Activated CD8-positive, alpha-beta memory T cell treated with anti-CD3 and anti-CD28 coated beads for 1 hour (primary cell): ENCODE measurements at places on chromosomes 4 and X.

GRCh38 chrX:56744996-56745395, 16.0 kb downstream of the NBDY start:
- no peak for DNase-seq

GRCh38 chr4:48403779-48404178, 62.5 kb downstream of the SLAIN2 start:
- DNase-seq: no peak

GRCh38 chrX:16347968-16348670, 180.8 kb downstream of the MAGEB17 start:
- DNase-seq: no peak

GRCh38 chr4:26108054-26108453, 194.0 kb downstream of the SMIM20 start:
- DNase-seq: no peak

DNA sequence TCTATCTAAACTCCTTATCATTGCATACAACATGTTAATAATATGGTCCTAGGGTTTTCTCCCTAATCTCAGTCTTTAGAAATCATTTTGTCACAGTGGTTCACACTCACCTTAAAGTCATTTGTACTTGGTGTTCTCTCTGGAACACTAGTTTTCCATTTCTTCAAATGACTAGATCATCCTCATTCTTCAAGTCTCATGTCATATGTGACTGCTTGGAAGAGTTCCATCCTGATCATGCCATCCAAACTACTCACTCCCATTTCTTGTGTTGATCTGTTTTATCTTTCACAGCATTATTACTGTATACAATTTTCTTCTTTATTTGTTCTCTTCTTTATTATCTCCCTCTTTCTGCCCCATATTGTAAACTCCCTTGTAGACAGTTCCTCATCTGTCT, 66.5 kb downstream of the HTR2C start:
- DNase-seq: no peak

DNA sequence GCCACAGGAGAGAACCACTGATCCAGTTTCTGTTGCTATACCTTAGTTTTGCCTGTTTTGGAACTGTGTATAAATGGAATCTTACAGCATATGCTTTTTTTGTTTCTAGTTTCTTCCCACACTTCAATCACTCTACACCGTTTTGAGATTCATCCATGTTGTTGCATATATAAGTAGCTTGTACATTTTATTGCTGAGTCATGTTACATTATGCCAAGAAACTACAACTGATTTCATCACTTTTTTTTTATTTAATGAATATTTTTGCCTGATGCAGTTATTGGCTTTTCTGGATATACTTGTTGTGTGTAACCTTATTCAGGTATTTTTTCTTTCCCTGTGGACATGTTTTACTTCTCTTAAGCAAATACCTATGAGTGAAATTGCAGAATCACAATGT, 1135.9 kb downstream of the RAPGEF2 start:
- no peak for DNase-seq

GRCh38 chr4:74159143-74159709, 1.3 kb downstream of the MTHFD2L start:
- no peak for DNase-seq

GRCh38 chrX:152202886-152203285, 64.5 kb upstream of the MAGEA10 start:
- DNase-seq: no peak

DNA sequence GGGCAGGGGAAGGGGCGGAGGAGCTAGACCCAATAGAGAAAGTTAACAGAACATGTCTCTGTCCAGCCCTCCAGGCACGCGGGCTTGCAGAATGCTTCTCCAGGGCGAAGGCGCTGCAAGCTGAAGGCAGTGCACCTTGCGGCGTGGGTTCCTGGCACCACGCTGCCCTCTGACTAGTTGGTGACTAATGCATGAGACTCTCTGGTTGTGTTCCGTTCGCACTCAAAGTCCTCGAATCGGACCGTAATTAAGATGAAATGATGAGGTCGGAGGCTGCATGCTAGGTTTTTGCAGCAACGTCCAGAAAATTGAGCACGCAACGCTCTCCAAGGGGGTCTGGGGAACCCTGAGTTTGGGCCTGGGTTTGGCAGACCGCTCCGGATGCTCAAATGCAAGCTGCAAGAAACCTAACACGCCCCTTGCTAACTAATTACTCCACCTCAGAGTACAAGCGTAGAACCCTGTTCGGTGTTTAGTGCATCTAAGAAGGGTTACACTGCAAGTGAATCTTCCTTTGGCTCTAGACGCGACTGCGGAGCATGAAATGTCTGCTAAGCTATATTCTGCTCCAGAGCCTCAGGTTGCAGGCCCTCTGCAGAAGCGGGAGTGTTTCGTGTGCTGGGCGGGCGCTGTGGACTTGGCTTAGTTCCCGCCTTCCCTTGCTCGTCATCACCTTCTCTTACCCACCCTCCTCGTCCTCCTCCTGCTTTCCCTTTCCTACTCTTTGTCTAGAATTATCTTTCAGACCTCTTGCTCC, 57.1 kb upstream of the NKAP start:
- no peak for DNase-seq

DNA sequence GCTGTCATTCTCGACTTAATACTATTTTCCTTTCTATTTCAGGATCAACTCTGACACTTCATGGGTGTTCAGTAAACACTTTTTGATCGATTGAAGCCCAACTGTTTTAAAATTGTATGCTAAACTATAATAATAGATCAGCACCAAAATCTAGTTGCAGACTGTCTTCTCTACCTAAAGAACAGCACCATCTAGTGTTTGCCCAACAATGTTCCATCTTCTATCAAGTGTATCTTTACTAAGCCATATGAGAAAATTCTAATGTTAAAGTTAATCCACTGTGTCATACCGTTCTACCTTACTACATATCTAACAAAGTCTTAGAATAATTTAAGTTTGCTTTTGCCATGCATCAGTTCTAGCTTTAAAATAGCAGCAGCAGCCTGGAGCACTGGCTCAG, 113.0 kb upstream of the PRDX4 start:
- no peak for DNase-seq

GRCh38 chr4:108846568-108846967, 83.7 kb upstream of the ETNPPL start:
- no peak for DNase-seq

DNA sequence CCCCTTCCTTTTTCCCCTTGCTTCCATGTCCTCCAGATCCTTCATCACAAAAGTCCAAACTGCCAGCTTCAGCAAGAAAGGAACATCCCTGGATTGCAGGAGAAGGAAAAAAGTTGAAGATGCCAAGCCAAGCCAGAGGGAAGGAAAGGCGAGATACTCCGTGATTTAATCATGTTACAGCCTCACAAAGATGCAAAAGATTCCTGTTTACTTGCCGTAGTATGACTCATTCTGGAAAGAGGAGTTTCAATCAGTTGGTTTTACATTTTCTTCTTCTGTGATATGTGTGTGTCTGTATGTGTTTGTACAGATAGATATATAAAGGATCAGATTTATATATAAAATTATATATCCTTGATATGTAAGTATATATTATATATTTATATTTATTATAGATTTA, 69.3 kb downstream of the BTC start:
- DNase-seq: no peak

DNA sequence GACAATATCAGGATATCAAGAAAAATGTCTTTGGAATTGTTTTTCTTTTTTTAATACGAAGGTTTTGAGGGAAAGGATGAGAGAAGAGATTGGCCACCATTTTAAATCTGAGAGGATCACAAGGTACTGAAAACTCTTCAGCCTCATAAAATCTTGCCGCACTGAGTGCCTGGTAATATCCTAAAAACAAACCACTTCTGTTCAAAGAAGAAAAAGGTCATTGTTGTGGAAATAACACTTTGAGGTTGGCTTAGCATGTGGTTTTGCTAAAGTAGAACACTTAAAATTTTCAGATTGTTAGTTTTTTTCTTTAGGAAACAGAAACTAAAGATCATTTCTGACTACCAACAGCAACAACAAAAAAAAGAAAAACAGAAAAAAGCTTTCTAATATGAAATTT, 1.0 kb upstream of the CLDN22 start:
- DNase-seq: no peak

DNA sequence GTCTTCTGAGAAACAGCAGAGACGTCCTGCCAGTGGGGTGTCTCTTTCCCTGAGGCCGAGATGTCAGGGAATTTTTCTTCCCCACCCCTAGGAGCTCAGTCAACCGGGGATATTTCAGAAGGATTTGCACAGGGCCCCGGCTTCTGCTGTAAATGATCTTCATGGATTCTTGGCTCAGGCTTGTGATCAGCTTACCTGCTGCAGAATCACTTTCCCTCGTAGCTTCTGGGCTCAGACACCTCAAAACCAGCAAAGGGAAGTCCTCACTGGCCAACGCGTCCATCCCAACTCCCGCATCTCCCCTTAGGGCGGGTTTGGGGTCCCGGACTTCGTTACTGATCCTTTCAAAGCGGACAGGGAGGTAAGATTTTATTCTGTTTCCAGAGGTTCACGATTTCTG, 212.7 kb downstream of the SHOX start:
- no peak for DNase-seq

DNA sequence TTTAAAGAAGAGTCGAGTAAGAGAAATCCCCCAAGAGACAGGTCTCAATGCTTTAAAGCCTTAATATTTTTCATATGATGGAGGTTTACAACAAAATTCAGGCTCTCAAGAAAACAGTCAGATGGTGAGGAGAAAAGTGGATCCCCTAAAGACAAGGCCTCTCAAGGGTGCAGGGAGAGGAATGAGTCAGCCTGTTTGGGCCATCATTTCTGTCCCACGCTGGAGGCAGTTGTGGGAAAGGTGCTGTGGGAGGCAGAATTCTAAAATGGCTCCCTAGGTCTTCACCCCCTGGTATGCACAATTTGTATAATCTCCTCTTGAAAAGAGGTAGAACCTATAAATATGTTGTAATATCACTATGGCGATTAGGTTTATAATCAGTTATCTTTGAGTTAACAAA, 4.6 kb upstream of the TIFA start:
- no peak for DNase-seq

GRCh38 chrX:102833136-102833535, 103.9 kb upstream of the RAB40AL start:
- no peak for DNase-seq

DNA sequence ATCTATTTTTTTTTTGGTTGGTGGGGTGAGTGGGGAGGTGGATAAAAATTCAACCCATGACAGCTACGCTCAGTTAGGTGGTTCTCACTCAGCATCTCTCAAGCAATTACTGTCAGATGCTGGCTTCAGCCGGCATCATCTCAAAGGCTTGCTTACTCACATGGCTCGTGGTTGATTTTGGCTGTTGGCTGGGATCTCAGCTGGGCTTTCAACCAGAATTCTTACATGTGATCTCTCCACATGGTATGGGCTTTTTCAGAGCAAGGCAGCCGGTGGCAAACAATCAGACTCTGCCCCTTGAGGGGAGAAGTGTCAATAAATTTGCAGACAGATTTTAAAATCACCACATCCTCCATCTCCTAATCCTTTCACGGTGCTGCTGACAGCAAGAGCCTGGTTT, 47.2 kb downstream of the SLC34A2 start:
- no peak for DNase-seq

DNA sequence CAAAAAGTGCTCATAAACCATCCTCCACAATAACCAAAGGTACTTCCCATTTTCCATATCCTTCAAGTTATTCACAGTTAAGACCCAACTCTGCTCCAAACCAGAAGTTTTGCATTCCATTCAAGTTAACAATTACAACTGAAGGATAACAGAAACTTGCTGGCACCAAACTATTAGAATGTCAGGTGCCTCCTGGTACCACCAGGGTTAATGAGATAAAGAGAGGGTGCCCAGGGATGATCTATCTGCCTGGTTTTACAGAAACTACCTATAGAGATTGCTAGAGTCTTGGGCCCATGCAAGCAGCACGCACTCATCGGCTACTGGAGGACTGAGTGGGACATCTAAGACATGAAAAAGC, 114.6 kb downstream of the RBM47 start:
- no peak for DNase-seq

DNA sequence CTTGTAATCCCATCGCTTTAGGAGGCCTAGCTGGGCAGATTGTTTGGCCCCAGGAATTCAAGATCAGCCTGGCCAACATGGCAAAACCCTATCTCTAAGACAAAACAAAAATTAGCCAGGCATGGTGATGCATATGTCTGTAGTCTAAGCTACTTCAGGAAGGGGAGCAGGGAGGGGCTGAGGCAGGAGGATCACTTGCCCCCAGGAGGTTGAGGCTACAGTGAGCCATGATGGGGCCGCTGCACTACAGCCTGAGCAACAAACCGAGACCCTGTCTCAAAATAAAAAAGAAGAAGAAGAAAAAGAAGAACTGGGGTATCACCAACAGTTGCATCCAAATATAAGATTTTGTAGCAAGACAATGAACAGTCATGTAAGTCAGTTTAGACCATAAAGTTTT, 47.3 kb upstream of the NFKB1 start:
- no peak for DNase-seq

DNA sequence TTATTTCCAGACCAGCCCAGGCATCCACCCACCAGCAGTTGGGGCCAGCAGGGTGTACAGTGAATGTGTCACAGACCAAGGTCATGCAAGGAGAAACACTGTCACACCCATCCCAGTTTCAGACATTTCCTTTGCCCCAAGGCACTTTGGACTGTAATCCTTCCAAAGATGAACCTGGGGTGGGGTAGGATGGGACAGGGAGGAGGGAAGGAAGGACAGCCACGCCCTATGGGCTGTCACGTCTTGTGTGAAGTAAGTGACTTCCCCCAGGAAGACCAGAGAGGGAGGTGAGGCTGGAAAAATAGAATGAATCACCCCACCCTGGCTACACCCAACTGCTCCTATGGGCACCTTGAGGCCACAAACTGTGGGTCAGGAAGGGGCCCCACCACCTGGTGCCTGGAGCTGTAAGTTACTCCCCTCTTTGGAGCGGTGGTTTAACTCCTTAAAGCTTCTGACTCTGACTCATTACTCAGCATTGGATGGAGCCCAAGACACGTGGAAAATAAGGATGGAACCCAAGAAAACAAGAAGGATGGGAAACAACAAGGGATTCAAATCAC, 349.9 kb upstream of the KLF3 start:
- no peak for DNase-seq

GRCh38 chr4:122665161-122665929, 44.5 kb upstream of the IL21 start:
- no peak for DNase-seq

DNA sequence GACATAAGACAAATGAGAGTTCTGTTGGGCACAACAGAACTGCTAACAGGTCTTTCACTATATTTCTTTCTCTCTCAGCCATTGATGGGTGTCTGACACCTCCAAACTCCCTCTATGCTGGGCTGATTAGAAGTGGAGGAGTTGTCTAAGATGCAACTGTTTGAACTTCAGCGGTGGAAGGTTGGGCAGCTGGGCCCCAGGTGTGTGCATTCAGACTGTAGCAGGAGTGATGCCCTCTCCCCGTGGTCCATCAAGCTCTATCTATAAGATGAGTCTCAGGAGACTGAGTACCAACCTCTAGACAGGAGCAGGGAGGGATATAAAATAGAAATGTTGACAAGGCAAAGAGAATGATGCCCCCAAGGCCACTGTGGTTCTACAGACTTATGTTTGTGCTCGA, 28.2 kb upstream of the CHRNA9 start:
- DNase-seq: no peak
